IMR-90 (cell line): ENCODE measurements at places on chromosomes 12 and 14. TPM values are rescaled to one million over a fixed set of nuclear protein-coding genes. Genes with fewer than 3 reads are reported as not detected.

Gene KLHDC1
- 0.90 and 1.9 TPM in 2 replicates for total RNA-seq

Gene SERPINA4
- total RNA-seq = not detected in 2 replicates

Gene GLIPR1L2
- not detected in 2 replicates for total RNA-seq

Gene CLEC1B
- total RNA-seq = not detected in 2 replicates

Gene RNASE2
- total RNA-seq = not detected in 2 replicates

Gene FAM186B
- 0.18 and 0.28 TPM in 2 replicates for total RNA-seq

Gene INHBE
- 0.56 and 0.90 TPM in 2 replicates for total RNA-seq

Gene JKAMP
- total RNA-seq = 62.2 and 124 TPM in 2 replicates

Gene TAS2R50
- 2.3 and 4.4 TPM in 2 replicates for total RNA-seq

Gene APPL2
- total RNA-seq = 42.3 and 53.3 TPM in 2 replicates

Gene ABCD2
- total RNA-seq = not detected in 2 replicates

Gene KRT4
- total RNA-seq = under 0.01 TPM in 1 of 2 replicates, not detected in the other

Gene TSPAN19
- total RNA-seq = not detected in 2 replicates

Gene TC2N
- under 0.01 and 0.18 TPM in 2 replicates for total RNA-seq

Gene KRT71
- not detected in 2 replicates for total RNA-seq

Gene OTX2
- not detected in 2 replicates for total RNA-seq

Gene OLR1
- 2.5 and 3.2 TPM in 2 replicates for total RNA-seq

Gene HOXC12
- total RNA-seq = not detected in 2 replicates

Gene GPD1
- total RNA-seq = 0.18 TPM in 1 of 2 replicates, not detected in the other

Gene SLC6A13
- total RNA-seq = under 0.01 and 0.28 TPM in 2 replicates

Gene CYP46A1
- under 0.01 and 0.18 TPM in 2 replicates for total RNA-seq

Gene ENDOU
- total RNA-seq = under 0.01 TPM in 2 replicates

Gene CLMN
- total RNA-seq = under 0.01 and 0.18 TPM in 2 replicates

Gene FAM181A
- total RNA-seq = not detected in 2 replicates

Gene DNAH10
- total RNA-seq = 0.18 and 0.28 TPM in 2 replicates

Gene KRT2
- not detected in 2 replicates for total RNA-seq

Gene IFNG-AS1
- not detected in 2 replicates for total RNA-seq

Gene USP44
- total RNA-seq = 33.5 and 40.3 TPM in 2 replicates

Gene PIANP
- total RNA-seq = under 0.01 and 0.18 TPM in 2 replicates

Gene RPS26
- total RNA-seq = 307 and 977 TPM in 2 replicates

Gene GALNT8
- not detected in 2 replicates for total RNA-seq

Gene KRT82
- not detected in 2 replicates for total RNA-seq

Gene TBC1D30
- total RNA-seq = 0.18 and 0.28 TPM in 2 replicates

Gene PLEKHD1
- under 0.01 TPM in 1 of 2 replicates, not detected in the other for total RNA-seq

Gene NPFF
- total RNA-seq = not detected in 2 replicates

Gene TTC5
- total RNA-seq = 28.6 and 29.4 TPM in 2 replicates

Gene PPM1H
- 0.18 and 0.28 TPM in 2 replicates for total RNA-seq

Gene NKX2-1
- not detected in 2 replicates for total RNA-seq

Gene SGPP1
- 11.1 and 23.1 TPM in 2 replicates for total RNA-seq

Gene PLA2G1B
- total RNA-seq = not detected in 2 replicates

Gene KITLG
- total RNA-seq = 87.5 and 117 TPM in 2 replicates

Gene VSX2
- total RNA-seq = not detected in 2 replicates

Gene CIT
- total RNA-seq = 21.0 and 23.1 TPM in 2 replicates

Gene RIC8B
- total RNA-seq = 16.7 and 19.5 TPM in 2 replicates

Gene CTSG
- total RNA-seq = not detected in 2 replicates

Gene CARMIL3
- under 0.01 TPM in 1 of 2 replicates, not detected in the other for total RNA-seq

Gene AKAP6
- total RNA-seq = 1.6 and 1.7 TPM in 2 replicates

Gene KRT6B
- total RNA-seq = not detected in 2 replicates

Gene TBX5
- total RNA-seq = 10.8 and 13.3 TPM in 2 replicates

Gene MFAP5
- 0.56 and 0.90 TPM in 2 replicates for total RNA-seq

Gene LYSET
- total RNA-seq = 8.3 and 10.2 TPM in 2 replicates

Gene MEG3
- total RNA-seq = 31.5 and 32.5 TPM in 2 replicates

Gene MED13L
- total RNA-seq = 49.1 and 93.3 TPM in 2 replicates

Gene DLK1
- under 0.01 TPM in 1 of 2 replicates, not detected in the other for total RNA-seq
